ENCODE measurements at places on chromosomes 12 and 14.

DNA sequence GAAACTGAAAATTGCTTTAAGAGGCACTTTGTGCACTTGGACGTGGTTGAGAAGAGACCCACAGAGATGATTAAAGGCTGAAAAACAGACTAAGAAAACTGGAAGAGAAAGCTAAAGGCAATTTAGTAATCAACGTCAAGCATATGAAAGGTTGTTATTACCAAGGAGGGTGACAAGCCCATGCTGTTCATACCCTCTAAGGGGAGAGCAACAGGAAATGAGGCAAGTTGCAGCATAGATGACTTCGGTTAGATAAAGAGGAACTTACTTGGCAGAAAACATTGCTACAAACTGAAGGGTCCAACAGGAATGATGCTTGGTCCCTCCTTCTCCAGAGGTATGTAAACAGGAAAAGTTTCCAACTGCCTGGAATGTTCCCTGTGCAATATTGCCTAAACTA, 107.8 kb downstream of the DUSP6 start:
- DNase-seq: no peak

- DNase-seq: peak; percentile 61
Observed at GRCh38 chr12:49358483-49359141, 8.7 kb upstream of the SPATS2 start.

DNA sequence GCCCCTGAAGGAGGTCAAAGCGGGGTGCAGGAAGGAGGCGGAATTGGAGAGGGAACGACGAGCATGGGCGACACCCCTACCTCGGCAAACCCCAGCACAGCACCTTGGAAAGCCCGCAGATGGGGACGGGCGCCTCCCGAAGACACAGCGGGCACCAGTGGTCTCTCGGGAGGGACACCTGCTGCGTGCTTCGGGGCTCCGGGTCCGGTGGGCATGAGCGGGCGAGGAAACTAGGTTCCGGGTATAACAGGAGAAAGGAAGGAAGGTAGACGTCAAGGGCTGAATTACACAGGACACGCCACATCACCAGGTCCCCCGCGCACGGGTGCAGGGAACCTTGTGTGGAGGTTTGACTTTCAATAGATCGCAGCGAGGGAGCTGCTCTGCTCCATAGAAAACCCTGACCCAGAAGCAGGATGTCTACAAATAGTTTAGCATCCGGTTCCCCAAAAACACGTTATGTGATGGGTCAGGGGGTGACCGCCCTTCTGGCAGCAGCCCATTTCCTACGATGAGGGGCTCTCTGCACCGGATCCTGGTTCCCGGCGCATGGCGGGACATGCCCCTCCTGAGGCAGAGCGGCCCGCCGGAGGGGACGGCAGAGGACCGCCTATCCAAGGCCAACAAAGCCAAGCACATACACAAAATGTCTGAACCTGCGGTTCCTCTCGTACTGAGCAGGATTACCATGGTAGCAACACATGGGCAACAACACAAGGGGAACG, 196.9 kb downstream of the ALG10 start:
- DNase-seq: peak; percentile 1

DNA sequence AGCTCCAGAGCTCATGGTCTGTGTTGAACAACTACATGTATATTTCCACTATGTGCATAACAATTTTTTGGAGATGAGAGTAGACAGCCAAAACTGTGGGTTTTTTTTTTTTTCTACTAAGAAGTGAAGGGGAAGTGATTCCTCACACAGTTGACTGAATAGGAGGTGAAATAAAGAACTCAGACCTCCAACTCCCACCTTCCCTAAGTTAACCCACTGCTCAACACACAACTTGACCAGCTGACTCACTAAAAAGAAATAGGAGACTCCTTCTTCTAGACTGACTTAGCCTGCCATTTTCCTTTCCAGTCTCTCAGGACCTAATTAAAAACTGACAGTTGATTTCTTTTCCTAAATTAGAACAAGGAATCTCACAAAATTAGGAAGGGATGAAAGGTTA, 1.7 kb downstream of the M6PR start:
- no peak for DNase-seq

- no peak for DNase-seq
Observed at GRCh38 chr12:40145896-40146295, 40.0 kb upstream of the SLC2A13 start.

- DNase-seq: no peak
Observed at GRCh38 chr12:20028033-20028432, 340.3 kb upstream of the PDE3A start.

DNA sequence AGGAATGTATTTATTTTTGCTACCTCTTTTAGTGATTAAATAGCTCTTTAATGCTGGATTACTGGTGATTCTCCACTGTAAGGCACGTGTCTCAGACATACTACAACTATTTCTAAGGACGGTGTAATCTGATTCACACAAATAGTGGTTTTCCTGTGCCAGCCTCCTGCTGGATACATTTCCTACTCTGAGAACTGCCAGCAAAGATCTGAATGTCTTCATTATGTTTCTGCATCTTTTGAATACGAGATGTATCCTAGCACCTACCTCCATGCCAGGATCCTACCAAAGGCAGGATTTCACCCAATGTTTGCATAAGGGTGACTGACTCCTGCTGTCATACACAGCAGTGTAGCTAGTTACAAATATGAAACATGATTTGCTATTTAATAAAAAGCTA, 120.6 kb downstream of the PRICKLE1 start:
- DNase-seq: no peak

GRCh38 chr14:32719601-32720000, 219.1 kb upstream of the NPAS3 start:
- DNase-seq: no peak

DNA sequence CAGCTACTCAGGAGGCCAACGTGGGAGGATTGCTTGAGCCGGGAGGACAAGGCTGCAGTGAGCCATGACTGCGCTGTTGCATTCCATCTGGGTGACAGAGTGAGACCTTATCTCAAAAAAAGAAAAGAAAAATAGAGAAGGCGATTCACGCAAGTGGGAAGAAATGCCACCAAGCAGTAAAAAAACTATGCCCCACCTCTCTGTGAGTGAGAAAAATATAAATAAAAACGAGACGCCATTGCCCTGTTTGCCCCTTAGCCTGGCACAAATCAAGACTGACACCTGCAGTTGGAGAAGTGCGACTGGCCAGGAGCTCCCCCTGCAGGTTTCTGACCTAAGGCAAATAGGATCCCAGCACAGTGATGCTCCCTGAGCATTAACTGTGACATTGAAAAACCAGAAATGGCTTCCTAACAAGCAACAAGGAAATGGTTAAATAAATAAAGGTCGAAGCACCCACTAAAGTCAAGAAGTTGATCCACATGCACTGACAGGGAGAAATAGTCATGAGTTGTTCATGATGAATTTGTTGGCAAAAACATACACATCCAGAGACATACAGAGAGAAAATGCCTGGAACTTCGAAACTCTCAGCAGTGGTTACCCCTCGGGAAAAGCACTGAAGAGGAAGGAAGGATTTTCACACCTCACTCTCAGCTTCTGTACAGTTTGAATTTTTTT, 21.1 kb downstream of the GSC start:
- no peak for DNase-seq

- no peak for DNase-seq
Observed at GRCh38 chr12:89327486-89328094, 24.7 kb downstream of the DUSP6 start.

DNA sequence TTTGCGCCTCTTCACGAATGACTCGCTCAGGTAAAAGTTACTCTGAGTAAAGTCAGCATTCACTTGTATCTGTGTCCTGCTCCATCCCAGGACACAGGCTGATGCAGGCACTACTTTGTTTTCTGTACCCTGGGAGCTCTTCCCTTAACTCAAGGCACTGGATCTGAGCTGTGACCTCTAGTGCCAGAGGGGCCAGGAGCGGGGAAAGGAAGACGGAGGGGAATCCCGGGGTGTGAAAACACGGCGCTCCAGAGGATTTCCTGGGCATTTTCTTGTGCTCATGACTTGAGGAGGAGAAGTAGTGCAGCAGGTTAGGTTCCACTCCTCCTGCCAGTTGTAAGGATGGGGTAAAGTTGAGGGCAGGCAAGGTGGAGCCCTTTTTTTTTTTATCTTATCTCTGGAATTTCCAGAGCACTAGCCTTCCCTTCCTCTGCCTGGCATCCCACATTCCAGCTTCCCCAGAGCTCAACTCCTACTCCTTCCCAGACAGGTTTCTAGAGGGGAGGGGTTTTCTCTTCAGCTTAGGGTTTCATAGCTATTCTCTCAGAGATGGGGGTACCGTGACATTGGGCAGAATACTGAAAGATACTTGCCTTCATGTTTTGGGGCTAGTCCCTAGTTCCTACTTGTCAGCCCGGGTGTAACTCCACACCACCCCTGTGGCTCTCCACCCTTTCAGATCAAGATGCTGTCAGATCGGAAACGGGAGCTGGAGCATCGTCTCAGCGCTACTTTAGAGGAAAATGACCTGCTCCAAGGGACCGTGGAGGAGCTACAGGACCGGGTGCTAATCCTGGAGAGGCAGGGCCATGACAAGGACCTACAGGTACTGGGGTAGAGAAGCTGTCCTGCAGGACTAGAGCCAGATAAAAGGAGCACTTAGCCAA, 52.3 kb downstream of the RAB35 start:
- DNase-seq: no peak

GRCh38 chr14:104803912-104804410, 3.1 kb downstream of the ZBTB42 start:
- no peak for DNase-seq

- DNase-seq: no peak
Observed at GRCh38 chr14:52081964-52082363, 13.1 kb upstream of the NID2 start.

DNA sequence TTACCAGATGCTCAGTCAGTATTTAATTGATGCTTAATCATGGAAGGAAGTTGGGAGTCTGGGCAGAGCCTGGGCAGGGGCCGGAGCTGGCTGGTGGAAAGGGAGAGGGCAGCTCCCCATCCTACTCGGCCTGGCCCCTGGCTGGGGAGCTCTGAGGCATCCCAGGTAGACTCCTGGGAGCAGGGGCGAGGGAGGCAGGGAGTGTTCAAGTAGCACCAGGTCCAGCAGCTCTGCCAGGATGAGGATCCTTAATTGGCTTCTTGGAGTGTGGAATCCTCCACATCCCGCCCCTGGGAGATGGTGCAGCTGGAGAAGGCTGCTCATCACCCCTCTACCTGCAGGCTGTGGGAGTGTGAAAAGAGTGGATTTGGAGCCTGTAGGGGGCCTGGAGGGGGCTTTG, 30.9 kb downstream of the SYNDIG1L start:
- DNase-seq: no peak

GRCh38 chr14:90536092-90536491, 139.3 kb downstream of the CALM1 start:
- DNase-seq: no peak

- DNase-seq: no peak
Observed at GRCh38 chr12:77601069-77601468, 229.6 kb upstream of the NAV3 start.

DNA sequence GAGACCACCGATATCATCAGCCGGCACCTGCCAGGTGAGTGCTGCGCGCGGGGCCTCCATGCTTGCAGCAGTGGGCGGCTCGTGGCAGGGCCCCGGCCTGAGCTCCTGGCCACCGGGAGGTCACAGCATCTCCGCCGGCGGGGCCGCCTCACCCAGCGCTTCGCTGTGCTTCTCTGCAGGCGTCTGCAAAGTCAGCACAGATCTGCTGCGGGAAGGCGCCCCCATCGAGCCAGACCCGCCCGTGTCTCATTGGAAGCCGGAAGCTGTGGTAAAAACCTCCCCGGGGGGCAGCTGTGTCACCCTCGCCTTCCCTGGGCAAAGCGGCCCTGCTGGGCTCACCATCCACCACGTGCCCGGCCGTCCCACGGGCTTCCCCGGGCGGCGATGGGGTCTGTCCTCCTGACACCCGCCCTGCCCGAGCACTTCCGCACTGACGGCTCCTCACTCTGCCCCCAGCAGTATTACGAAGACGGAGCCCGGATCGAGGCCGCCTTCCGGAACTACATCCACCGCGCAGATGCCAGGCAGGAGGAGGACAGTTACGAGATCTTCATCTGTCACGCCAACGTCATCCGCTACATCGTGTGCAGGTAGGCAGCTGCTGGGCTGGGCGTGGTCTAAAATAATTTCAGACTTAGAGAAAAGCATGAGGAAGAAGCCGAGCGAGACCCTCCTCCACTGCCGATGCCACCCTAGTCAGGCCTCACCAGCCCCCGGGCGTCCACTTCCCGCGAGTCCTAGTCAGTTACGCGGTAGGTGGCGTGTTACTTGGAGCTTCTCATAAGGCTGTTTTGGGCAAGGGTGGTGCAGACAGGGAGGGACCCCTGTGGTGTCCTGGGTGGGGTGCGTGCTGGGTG, 7.1 kb downstream of the PGAM5 start:
- no peak for DNase-seq

DNA sequence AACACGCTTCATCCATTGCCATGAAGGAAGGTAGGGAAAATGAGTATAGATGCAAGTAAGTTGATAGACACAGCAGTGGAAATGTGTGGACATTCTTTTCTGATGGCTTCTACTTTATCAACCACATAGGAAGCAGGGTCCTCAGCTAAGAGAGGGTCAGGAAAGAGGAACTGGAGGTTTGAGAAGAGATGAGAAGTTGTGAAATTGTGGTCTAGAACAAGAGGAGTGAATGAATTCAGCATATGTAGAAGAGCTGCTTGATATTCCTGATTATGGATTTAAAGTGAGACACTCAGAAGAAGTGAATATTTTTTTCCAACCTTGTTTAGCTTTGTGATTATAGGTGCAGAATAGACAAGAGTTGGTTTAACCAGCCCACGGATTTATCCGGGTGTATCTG, 128.5 kb downstream of the SLC15A5 start:
- DNase-seq: no peak

DNA sequence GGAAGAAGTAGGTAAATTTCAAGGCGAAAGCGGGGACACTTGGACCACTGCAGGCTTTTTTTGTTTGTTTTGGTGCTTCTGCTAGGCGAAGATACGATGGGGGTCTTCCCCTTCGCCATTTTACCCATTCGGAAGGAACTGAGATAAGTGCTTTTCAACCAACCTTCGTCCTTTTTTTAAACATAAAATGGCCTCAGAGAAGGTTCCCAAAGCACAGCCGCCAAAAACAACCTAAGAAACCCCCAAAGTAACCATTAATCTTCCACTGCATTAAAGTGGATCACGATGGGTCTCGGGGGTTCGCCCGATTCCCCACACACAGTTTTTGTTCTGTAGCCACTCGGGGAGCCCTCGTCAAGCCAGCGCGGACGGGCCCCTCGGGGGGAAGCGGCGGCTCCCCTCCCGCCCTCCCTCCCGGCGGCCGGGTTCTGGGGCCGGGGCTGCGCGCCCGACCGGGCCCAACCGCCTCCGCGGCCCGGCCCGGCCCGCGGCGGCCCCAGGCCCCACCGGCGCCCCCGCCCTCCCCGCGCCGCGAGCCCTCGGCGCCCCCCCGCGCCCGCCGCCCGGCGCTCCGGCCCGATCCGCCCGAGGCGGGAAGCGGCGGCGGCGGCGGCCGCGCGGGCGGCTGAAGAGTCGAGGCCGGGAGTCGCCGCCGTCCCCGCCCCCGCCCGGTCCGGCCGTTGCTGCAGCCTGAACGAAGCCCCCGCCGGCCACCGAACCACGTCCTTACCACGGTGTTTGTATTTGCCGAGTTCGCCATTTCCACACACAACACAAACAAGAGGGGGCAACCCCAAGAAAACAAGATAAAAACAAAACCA, 790 bp downstream of the GTF2A1 start:
- no peak for DNase-seq

- no peak for DNase-seq
Observed at GRCh38 chr14:102954081-102954789, 31.8 kb downstream of the AMN start.

GRCh38 chr14:92863286-92864080, 59.5 kb upstream of the CHGA start:
- DNase-seq: no peak
